ENCODE measurements at places on chromosomes 2 and 18.

DNA sequence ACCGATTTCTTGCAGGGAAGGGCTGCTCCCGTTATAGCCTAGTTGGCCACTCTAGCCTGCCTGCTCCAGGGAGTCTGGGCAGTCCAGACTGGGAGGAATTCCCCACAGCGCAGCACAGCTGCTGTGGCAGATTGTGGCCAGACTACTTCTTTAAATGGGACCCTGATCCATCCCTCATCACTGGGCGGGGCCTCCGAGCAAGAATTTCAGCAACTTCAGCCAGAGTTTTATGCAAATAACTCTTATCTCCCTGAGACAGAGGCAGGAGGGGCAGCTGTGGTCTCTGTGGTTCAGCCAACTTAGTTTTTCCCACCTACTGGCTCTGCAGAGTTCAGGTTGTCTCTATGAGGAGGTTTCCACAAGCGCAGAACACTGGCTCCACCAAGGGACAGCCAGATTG is 1583.2 kb downstream of the SUCLG1 start:
- DNase-seq, result peak; percentile 5

DNA sequence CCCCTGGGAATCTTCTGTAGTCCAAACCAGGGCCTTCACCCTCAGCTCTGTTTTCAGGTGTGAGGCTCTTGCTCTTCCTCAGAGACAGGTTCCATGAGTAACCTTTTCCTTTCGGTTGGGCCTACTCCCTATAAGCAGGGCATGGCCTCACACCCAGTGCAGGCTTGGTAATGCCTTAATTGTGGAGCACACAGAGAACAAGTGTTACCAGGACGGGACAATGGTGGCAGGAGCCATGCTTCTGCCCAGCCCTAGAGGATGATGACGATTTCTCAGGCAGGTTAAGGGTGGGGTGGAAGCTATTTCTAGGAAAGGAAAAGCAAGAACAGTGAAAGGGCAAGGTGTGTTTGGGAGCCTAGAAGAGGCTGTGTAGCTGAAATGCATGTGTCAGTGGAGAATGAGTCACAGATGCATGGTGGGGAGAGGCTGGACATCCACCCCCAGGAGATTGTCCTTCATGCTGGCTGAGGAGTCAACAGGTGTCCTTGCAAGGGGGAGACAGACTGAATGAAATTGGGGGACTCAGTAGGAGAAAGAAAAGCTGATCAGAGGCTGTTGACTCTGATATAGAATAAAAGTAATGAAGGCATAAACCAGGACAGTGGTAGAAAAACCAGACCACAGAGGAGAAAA is 22.0 kb upstream of the SERPINB12 start:
- no peak for DNase-seq

GRCh38 chr2:121562269-121563176 is 31.8 kb downstream of the RNU4ATAC start:
- no peak for DNase-seq

DNA sequence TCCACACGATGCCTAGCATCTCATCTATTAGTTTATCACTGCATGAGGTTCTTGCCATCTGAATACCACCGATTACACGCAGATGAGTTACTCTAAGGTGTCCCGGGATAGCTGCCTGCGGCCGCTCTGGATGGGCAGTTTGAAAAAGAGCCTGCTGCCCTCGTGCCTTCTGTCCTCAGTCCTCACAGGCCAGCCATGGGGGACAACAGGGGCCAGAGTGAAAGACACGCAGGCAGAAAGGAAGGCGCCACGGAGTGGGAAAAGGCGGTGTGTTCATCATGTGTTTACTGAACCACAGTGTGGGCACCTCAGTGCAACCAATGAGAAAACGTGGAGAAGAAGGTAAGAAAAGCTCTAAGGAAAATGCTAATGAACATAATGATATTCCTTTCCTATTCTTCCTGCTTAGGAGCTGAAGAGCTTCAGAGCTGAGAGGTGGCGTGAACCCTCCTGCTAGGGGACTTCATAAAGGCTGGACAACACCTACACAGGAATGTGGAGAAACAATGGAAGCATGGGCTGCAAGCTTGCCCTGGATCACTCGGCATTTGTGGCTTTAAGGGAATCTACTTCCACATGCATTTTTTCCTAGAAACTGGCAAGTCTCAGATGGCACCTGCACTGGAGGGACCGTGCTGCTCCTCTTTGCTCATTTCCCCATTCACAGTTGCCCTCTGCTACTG is 50.9 kb downstream of the CABYR start:
- DNase-seq, result no peak

DNA sequence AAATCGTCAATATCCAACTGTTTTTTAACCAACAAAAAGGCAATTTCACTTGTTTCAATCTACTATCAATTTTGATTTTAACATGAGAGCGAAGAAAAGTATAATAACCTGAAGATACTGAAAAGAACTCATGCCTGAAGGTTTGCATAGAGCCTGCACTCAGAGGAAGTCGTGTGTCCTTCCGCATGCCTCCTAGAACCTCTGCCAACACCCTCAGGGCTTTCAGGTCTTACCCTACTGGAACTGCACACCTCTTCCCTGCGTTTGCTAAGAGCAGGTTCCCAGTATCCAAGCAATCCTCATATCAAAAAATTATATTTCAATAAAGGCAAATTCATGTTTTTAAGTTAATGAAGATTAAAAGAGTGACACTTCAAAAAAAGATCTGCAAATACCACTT is 74.7 kb downstream of the PIAS2 start:
- DNase-seq, result no peak

DNA sequence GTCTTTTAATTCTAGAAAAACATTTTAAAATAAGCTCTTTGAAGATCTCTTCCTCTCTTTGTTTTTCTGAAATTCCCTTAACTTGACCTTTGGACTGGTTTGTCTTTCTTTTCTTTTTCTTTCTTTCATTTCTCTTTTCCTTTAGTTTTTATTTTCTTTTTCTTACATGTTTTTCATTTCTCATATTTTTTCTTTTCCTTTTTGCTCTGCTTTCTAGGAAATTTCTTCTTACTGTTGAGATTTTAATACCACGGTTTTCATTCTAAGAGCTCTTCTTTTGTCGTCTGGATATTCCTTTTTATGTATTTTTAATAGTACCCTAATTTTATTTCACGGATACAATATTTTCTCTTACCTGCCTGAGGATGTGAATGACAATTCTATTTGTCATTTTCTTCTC is 337.8 kb downstream of the AGPS start:
- no peak for DNase-seq

DNA sequence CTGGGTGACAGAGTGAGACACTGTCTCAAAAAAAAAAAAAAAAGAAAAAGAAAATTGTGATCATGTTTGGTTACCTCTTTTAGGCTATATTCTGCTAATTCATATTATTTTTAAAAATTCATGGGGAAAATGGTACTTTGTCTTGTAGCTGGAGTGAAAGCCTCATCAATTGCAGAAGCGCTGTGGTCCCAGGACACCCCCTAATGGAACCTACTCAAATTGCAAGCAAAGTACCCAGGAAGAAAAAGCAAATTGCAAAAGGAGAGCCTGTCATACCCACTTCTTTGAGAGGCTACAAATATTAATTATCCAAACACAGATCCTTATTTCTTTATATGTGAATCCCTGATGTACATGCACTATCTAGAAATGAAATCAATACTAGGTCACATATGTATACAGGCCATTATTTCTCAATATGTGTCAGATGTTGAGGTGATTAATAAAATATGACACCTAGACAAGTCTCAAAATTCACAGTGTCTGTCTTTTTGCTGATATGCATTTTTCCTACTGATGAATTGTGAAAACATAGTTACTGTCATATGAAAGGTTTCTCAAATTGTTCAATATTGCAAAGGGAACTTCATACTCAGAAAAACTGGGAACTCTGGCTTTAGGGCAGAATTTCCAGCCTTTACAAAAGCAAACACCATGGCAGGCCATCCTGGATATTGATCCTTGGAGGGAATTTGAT is 12.6 kb downstream of the CRACDL start:
- no peak for DNase-seq

DNA sequence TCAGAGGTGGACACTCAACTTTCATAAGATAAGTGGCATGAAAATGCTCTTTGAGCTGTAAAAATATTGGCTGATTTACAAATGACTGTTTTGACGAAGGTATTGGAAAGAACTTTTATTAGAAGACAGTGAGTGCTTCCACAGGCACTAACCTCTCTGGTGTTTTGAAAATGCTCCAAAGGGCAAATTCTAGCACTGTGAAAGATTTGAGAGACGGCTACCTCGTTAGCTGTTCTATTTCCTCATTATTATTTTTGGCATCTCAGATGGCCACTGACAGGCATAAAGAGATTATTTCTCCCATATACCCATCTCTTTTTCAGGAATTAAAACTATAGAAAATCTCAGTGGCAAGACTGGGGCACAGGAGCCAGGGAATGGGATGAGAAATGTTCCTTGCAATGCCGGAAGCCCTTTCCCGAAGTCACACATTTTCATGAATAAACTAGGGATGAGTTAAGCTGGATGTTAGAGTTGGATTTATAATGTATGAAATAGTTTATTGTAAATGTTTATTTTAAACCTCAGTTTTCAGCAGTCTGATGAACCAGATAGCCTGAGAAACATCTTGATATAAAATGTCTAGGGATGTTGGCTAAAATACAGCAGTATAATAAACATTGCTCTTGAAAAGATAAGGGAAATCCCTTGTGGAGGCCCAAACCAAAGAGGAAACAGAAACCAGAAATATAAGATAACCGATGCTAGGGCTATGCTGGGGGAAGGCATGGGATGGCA is 175.7 kb downstream of the ASB1 start:
- no peak for DNase-seq

All from HS-27A (cell line).